ENCODE measurements at places on chromosomes 11 and 22.

GRCh38 chr11:13962562-13963168 is at the start of gene SPON1:
TSS of gene SPON1 (plus strand) at chr11:13962723. CDS start at chr11:13962905, 182 bp downstream.
- peak; percentile 76 for DNase-seq

GRCh38 chr11:6253197-6253596 is 6.4 kb upstream of the CCKBR start:
- no peak for DNase-seq

DNA sequence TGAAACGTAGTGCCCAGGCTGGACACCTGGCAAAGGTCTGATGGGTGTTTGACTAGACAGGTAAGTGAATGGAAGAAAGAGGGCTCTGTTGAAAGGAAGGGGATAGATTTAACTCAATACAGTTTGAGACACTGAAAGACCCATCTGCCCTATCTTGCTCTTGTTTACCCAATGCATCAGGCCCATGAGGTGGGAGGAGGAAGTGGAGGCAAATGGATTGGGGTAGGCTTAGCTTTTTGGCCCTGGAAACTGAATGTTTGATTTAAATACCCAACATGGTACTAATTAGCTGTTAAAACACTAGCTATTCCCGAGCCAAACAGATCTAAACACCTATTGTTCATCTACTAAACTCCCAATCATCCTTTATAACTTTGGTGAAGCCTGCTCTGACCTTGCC is 3.5 kb upstream of the UVRAG start:
- no peak for DNase-seq

GRCh38 chr11:34328632-34328910 is 29.2 kb downstream of the ABTB2 start:
- DNase-seq: no peak

- no peak for DNase-seq
These were observed 245.8 kb downstream of the CSNK2A3 start for GRCh38 chr11:11107076-11107723.

DNA sequence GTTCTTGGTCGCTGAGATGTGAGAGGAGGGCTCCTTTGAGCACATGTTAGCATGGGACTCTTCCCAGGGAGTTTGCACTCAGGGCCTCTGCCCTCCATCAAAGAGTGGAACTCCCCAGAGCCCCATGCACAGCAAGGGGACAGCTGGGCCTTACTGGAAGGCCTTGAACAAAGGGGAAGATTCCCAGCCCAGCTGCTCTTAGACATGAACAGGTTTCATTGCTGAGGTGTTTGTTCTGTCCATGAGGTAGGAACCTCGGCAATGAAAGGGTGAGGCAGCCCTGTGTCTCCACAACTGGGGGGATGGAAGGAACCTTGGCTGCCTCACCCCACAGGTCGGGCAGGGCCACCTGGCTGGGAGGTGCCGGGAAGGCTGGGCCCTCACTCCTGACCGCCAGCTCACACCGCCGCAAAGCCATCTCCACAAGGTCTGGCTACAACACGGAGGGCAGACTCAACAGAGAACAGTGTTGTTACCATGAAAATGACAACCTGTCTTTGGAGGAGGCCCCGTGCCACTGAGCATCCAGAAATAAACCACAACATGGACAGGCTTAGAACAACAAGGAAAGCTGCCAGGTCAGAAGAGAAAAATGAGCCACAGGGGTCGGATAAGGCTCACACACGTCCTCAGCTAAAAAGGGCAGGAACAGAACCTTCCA is 3.2 kb downstream of the DERL3 start:
- DNase-seq: no peak

- no peak for DNase-seq
These were observed 11.4 kb downstream of the ALDH3B2 start for GRCh38 chr11:67662835-67663531.

GRCh38 chr11:9037963-9038362 is 34.2 kb upstream of the NRIP3 start:
- no peak for DNase-seq
